ENCODE measurements at places on chromosomes 7 and 10. TPM values are rescaled to one million over a fixed set of nuclear protein-coding genes. Genes with fewer than 3 reads are reported as not detected.

WNT8B gene
- total RNA-seq: 0.42 TPM

CPVL gene
- total RNA-seq: 8.8 TPM

HYAL4 gene
- 1.5 TPM for total RNA-seq

BHLHA15 gene
- 4.2 TPM for total RNA-seq

OR9A2 gene
- total RNA-seq: not detected

PPA1 gene
- total RNA-seq: 77.6 TPM

FAM24A gene
- not detected for total RNA-seq

CYP2C19 gene
- total RNA-seq: 1.2 TPM

PAPOLB gene
- total RNA-seq: not detected

CPED1 gene
- total RNA-seq: 4.4 TPM

FAM221A gene
- 5.6 TPM for total RNA-seq

ARL5B gene
- total RNA-seq: 10.9 TPM

ACSM6 gene
- total RNA-seq: 7.7 TPM

DNA sequence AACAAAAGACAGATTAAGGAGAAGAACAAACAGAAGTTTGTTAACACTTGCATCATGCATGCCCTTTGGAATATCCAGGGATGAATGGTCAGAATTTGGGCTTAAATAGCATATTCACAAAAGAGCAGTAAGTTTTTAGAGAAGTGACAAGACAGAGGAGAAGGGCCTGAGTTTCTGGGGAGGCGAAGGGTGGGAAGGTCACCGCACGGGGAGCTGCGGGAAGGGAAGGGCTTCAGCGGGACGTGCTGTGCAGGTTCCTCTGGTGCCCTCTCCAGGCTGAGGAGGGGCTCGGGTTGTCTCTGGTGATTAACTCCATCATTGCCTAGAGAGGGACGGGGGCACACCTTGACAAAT, 10.4 kb upstream of the ZNF22 start:
- DNase-seq: peak; percentile 59

DNA sequence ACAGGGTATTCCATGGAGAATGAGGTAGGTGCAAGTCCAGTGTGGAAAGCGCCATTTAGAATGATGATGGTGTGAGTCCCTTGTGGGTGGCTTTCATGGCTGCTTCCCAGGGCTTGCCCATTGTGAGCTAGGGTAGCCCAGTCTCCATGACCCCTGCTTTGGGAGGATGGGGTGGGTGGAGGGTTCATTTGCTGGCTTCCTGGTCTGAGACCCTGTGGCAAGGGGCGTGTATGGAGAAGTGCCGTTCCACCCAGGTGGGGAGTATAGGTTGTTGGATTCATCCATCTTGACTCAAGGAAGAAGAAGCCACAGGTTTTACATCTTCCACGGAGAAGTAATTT, 27.7 kb downstream of the CCM2 start:
- peak; percentile 57 for DNase-seq

DNA sequence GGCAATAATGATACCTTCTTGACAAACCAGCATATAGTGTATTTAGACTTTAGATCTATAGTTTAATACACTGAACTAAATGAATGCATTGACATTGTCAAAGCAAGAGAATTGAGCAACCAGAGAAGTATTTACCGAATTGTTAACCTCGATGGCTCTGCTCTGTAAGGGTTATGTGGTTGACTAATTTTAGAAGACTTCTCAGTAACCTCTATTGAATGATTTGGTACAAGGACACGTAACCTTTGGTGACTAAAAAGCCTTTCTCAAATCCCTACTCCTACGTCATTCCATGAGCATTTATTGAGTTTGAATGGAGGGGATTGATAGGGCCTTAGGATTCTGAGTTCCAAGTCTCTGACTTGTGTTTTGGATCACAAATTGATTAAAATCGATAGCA, 67.6 kb downstream of the MDFIC start:
- DNase-seq: no peak

GRCh38 chr7:137462847-137463246, 119.3 kb upstream of the PTN start:
- no peak for DNase-seq

DNA sequence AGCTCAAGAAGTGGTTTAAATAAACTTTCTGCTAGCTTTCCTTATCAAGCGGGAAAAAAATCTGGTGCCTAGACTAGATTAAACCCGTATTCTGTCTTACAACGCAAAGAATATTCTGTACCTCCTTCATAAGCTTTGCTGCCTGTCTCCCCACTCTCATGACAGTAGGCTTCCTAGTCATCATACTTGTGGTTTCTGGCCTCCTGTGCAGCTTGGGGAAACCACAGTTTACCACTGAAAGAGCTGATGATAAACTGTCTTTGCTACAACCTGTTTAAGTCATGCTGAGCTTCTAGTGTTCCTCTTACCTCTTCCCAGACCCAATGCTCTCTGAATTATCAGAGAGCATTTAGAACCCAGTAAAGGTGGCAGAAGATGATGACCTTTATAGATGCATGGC, 55.0 kb downstream of the PODXL start:
- DNase-seq: no peak

DNA sequence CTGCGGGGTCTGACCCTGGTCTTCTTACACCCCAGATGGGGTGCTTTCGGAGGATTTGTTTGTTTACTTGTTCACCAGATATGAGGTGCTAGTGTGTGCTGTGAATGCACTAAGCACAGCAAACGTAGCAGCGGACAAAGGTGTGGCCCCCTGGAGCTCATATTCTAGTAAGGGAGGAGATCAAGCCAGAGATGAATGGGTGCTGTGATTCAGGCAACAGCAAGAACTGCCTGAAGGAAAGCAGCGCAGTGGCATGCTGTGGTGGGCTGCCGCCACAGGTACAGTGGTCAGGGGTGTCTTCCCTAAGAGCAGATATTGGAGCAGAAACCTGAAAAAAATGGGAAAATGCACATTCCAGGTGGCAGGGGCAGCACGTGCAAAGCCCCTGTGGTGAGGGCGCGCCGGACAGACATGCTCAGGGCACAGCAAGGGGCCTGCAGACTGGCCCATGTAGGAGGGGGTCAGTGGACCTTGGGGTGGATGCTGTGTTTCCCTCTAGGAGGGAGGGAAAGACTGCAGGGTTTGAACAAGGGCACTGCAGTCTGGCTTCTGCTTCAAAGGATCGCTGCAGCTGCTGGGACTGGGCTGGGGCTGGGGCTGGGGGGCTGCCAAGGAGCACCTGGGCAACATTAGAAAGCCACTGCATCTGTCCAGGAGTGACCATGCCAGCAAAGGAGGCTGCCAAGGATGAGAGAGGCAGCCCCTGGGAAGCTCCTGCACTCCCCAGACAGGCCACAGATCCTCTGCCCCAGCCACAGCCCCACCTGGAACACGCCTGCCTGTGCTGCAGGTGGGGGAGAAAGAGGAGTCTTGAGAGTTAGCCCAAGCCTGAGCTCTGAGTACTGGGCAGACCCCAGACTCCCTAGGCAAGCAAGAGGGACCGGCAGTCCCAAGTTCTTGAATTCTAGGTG, 927 bp upstream of the DEPP1 start:
- DNase-seq: peak; percentile 82

GRCh38 chr10:10726101-10726500, 291.6 kb upstream of the CELF2 start:
- no peak for DNase-seq

DNA sequence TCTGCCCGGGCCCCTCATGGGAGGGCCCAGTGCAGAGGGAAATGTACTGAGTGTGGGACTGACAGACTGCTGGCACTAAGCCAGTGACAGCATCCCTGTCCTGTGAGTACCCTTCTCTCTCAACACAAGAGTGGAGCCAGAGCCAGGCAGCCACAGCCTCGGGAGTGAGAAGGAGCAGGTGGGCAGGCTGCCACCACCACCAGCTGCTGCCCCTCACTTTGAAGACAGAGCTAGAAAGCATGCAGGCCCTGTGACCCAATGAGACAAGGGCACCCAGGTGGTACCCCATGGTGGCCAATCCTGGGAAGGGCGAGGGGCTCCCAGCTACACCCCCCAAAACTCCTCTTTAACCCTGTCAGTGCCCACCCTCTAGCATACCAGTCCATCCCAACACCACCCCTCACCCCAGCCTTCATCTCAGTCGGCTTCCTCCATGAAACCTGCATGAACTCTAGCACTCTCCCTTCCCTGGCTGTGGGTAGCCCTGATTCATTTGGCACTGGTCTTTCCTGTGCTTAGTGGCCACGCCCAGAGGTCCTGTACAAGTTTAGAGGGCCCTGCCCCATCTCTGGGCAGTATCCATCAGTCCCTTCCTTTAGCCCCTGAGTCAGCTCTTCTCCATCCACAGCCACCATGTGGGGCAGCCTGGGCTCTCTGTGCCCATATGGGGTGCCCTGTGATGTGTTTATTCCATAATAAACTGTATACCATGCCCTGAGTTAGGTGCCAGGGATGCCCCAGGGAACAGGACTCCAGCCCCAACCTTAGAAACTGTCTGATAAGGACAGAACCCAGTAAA, 207.0 kb upstream of the ZMIZ1 start:
- no peak for DNase-seq

- DNase-seq: no peak
Measured at GRCh38 chr10:90968328-90969081, 47.6 kb upstream of the ANKRD1 start.

GRCh38 chr10:122485670-122486069, 24.3 kb downstream of the HTRA1 start:
- DNase-seq: no peak

DNA sequence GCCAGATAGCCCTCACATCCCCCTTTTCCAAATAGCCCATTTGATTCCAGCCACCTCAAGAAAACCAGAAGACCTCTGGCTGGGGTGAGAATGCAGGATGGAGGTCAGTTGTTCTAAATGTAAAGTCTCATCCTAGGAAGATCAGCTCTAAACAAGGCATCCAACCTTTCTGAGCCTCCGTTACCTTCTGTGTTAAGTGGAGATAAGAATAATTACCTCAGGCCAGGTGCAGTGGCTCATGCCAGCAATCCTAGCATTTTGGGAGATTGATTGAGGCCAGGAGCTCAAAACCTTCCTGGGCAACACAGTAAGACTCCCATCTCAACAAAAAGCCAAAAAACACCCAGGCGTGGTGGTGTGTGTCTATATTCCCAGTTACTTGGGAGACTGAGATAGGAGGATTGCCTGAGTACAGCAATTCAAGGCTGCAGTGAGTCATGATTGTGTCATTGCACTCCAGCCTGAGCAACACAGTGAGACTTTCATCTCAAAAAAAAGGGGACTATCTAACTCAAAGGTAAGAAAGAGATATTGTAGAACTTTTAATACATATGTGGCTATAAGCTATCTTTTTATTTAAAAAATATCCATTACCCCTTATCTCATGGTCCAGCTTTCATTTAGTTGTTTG, 43.5 kb downstream of the PRTFDC1 start:
- no peak for DNase-seq

GRCh38 chr7:100827330-100828226, at the start of gene EPHB4:
TSS of gene EPHB4 (minus strand) at chr7:100827523. CDS start at chr7:100827030, 493 bp downstream.
- DNase-seq: peak; percentile 58

DNA sequence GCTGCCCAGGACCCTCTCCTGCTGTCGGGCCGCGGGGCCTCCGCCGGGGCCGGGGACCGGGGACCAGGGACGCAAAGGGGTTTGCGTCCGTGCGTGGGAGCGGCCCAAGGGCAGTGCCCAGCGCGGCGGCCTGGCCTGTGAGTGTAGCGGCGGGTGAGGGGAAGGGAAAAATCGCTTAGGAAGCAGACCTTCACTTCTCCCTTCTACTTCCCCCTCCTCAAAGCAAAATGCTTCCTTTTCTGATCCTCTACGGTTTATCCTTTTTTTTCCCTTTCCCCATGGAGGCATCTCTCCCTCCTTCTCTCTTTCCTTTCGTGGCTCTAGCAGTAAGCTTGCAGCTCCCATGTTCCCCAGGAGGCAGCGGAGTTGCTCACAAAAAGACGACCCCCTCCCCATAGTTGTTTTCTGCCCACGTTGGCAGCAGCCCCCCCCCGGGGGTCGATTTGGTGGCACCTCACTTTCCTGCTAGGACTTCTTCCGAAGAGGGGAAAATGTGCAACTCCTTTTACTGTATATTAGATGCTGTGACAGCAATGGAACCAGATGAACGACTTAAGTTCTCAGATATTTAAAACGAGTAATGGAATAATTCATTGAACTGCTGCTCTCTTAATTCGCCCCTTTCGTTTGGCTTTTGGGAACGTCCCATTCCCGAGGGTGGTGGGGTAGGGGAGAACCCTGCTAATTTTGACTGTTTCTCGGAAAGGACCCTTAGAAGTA, 724 bp downstream of the CAPZA2 start:
- no peak for DNase-seq

DNA sequence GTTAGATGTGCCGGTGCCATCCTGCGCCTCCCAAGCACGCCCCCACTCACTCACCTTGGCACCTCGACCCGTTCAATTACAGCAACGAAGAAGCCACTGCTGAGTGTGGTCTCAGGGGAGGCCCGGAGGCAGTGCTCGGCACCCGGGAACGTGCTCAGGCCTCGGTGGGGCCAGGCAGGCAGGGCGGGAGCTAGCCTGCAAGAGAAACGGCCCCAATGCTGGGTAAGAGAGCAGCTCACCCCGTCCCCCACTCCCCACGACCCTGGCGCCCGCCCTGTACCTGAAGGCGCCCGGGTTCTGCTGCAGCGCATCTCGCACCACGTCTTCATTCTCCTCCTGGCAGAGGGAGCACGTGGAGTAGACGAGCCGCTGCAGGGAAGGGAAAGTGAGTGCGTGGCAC, 5.1 kb downstream of the NSUN5 start:
- no peak for DNase-seq

GRCh38 chr10:120209124-120209762, 247.8 kb upstream of the PLPP4 start:
- no peak for DNase-seq

DNA sequence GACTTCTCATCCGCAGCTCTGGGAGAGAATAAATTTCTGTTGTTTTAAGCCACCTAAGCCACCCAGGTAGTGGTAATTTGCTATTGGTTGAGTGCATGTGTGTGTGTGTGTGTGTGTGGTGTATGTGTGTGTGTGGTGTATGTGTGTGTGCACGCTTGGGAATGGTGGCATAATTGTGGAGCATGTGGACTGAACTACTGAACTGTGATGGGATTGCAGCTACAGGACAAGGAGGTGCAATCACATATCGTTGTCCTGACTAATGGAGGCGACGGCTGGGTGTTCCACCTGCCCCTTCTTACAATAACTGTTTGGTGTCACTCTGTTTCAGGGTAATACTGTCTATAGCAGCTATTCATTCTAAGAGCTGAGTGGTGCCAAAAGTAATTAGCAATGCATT, 448.7 kb upstream of the PFKP start:
- no peak for DNase-seq
